ENCODE measurements at places on chromosomes 16 and 17. TPM values are rescaled to one million over a fixed set of nuclear protein-coding genes. Genes with fewer than 3 reads are reported as not detected.

TBC1D3D gene
- 0.77 TPM for polyA plus RNA-seq

NXPH3 gene
- 1.2 TPM for polyA plus RNA-seq

GRCh38 chr16:90010676-90011507 lies 8.4 kb downstream of the DBNDD1 start:
- no peak for DNase-seq

DNA sequence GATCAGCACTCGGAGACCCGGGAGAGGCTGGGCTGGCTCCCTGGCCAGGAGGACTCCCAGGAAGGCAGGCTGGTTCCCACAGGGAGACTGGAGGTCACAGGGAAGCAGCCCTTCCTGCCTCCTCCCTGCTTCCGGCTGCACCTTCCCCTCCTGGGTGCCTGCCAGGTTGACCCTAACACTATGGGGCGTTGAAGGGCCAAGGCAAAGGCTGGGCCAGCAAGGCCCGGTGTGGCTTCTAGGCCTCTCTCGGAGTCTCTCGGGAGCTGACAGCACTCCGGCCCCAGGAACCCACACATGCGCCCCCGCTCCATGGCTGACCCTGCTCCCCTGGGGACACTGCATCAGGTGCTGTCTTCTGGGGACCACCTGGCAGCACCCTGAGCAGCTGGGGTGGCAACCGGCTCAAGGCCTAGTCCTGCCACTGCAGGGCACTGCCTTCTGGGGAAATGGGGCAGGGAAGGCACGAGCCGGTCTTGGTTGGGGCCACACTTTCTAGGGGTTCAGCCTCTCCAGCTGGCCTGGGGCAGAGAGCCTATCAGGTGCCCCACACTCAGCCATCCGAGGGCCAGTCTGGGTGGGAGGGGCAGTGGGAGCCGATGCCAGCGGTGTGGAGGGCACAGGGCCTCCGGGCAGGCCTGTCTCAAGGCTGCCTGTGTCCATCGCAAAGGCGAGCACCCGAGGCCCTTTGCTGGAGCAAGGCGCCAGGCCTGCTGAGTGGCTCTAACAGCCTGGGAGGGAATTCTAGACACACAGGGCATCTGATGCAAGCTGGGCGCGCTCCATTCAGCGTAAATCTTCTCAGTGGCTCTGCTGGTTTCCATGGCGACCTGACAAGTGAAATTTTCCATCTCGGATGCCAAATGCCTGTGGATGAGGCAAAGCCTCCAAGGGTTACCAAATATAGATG lies 5.6 kb upstream of the MTSS2 start:
- no peak for DNase-seq

DNA sequence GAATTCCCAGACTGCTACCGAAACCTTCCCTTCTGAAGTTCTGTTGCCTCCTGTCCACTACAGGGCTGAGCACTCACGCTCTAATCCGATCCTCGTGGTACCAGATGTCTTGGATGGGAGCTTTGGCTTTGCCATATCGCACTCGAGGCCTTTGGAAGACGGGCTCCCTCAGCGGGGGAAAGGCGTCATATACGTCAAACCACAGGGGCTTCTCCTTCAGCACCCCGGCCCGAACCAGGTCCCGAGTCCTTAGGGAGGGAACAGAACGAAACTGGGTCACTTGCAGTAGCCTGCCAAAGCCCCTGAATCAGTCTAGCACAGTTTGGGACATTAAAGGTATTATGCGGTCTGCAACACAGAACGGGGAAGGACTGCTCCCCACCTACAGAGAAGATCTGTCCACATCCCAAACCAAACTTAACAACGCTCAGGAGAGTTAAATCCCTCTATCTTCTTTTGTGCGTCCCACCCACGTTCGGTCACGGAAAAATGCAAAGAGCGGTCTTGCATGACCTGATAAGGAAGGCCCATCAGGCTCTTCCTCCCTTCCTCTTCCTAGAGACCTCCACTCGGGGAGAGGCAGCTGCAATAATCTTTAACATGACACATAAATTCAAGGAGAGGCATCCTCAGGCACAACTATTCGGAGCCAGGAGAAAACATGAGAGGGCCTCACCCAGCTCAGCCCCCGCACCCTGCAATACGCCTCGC lies 526 bp downstream of the MRPS23 start:
- no peak for DNase-seq

Data from renal pelvis (tissue), 12 donors.